ENCODE measurements at places on chromosomes 6 and 20. TPM values are rescaled to one million over a fixed set of nuclear protein-coding genes. Genes with fewer than 3 reads are reported as not detected.
A peak's percentile ranks its signal among the peaks of the same experiment; 100 is the strongest.

The LAMA5 gene
- total RNA-seq, result 497 TPM

GRCh38 chr6:54074578-54075195, 36.6 kb upstream of the MLIP start:
- no peaks in the 10 kb centered on the region for H3K36me3 ChIP-seq
- DNase-seq, result no peak
- no peaks in the 10 kb centered on the region for H3K4me1 ChIP-seq
- H3K27ac ChIP-seq, result no peak overlapping the region
- H3K4me3 ChIP-seq, result no peak overlapping the region

GRCh38 chr6:2566048-2566447, 184.7 kb downstream of the MYLK4 start:
- DNase-seq, result no peak
- H3K27me3 ChIP-seq, result no peaks in the 10 kb centered on the region
- H3K36me3 ChIP-seq, result no peaks in the 10 kb centered on the region
- no peak overlapping the region for H3K27ac ChIP-seq
- H3K4me3 ChIP-seq, result no peak overlapping the region

The NFATC2 gene
- 10.6 TPM for total RNA-seq

GRCh38 chr6:165834613-165835259, 171.7 kb upstream of the PDE10A start:
- H3K27me3 ChIP-seq, result no peaks in the 10 kb centered on the region
- no peaks in the 10 kb centered on the region for H3K36me3 ChIP-seq
- peak overlapping the region; percentile 21 for H3K27ac ChIP-seq
- DNase-seq, result peak; percentile 42

DNA sequence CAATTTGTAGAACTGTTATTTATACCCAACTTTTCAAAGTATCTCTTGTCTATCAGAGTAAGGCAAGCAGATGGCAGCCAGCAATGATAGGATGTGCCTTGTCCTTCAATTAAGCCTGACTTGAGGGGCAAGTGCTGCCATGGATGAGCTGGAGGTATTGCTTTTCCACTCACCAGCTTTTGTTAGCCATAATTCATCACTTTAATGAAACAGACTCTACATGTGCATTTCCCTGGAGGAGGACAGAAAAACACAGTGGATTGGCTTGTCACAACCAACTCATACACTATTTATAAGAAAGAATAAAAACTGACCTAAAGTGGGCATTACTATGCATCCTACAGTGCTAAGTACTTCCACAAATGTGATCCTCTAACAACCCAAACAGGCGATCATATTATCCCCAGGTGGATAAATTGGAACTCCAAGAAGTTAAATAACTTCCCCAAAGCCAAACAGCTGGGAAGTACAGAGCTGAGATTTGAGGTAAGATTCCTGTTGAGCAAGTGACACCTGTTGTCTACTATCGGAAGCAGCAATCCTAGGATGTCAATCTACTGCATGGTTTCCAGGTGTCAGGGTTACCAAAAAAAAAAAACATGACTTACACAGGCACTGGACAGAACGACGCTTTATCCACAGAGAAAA, 73.9 kb upstream of the NRSN1 start:
- H3K27me3 ChIP-seq, result no peaks in the 10 kb centered on the region
- no peak overlapping the region for H3K27ac ChIP-seq
- no peak overlapping the region for H3K4me3 ChIP-seq
- no peak for DNase-seq
- no peaks in the 10 kb centered on the region for H3K36me3 ChIP-seq
- no peaks in the 10 kb centered on the region for H3K4me1 ChIP-seq

DNA sequence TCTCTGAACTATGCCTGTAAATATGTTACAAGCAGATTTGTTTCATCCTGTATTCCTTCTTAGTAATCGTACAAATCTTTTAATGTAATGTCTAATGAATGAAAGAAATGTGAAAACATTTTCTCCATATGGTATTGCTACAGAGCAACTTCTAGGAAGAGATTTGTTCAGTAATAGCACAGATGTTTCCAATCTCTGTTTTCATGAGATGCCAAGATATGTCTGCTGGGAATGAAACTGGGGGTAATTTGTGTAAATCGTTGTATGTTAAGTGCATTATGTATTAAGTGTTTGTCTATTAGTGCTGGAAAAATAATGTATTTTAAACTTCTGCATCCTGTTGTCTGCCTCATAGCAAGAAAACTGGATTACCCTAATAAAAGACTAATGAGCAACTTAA, 722.2 kb upstream of the EYS start:
- H3K27me3 ChIP-seq, result no peaks in the 10 kb centered on the region
- no peaks in the 10 kb centered on the region for H3K36me3 ChIP-seq
- no peak for DNase-seq
- H3K4me3 ChIP-seq, result no peak overlapping the region
- no peaks in the 10 kb centered on the region for H3K4me1 ChIP-seq
- no peak overlapping the region for H3K27ac ChIP-seq

GRCh38 chr6:116176596-116176995, 50.7 kb upstream of the COL10A1 start:
- H3K27me3 ChIP-seq, result no peaks in the 10 kb centered on the region
- H3K36me3 ChIP-seq, result no peaks in the 10 kb centered on the region
- no peak overlapping the region for H3K27ac ChIP-seq
- H3K4me1 ChIP-seq, result no peaks in the 10 kb centered on the region
- DNase-seq, result no peak
- H3K4me3 ChIP-seq, result no peak overlapping the region

The PCSK2 gene
- not detected for total RNA-seq

GRCh38 chr20:47389867-47390347, 33.4 kb upstream of the ZMYND8 start:
- no peak for DNase-seq
- no peak overlapping the region for H3K4me3 ChIP-seq
- H3K27me3 ChIP-seq, result no peaks in the 10 kb centered on the region
- H3K27ac ChIP-seq, result peak overlapping the region; percentile 52
- no peaks in the 10 kb centered on the region for H3K36me3 ChIP-seq

The CCR6 gene
- not detected for total RNA-seq

DNA sequence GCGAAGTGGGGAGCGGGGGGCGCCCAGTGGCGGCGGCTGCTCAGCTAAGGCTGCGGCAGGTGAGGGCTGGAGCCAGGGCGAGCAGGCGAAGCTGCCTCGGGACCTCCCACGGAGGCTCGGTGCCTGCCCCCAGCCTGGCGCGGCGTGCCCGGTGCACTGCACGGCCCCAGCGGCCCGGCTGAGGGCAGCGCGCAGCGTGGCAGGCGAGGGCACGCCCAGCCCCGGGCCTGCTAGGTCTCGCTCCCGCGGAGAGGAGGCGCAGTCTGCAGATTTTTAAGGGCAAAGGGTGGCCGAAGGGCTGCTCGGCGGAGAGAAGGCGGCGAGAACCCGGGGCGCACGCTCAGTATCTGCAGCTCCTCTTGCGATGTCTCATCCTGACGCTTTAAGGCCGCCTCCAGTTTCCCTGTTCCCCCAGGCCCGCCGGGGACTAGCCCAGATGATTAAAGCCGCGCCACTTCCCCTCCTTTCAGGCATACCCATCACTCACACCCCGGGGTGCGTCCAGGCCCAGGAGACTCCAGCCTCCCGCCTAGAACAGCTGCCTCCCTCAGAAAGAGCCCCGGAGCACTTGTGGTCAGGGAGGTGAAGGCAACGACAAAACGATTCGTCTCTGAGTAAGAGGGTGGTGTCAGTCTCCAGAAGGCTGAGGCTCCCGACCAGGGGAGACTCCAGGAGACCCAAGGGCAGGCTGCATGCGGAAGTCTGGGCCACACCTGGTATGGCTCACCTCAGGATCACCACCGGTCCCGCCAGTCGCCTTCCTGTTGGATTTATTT, at the start of gene FERMT1:
Gene FERMT1, minus strand, starts transcription at position 158 of the 776 bp plus-strand sequence. CDS start 3,476 bp downstream, outside the sequence.
- peaks cover 13% of the 10 kb centered on the region for H3K27me3 ChIP-seq
- H3K27ac ChIP-seq, result no peak within 1 kb of the TSS
- no peak for DNase-seq

DNA sequence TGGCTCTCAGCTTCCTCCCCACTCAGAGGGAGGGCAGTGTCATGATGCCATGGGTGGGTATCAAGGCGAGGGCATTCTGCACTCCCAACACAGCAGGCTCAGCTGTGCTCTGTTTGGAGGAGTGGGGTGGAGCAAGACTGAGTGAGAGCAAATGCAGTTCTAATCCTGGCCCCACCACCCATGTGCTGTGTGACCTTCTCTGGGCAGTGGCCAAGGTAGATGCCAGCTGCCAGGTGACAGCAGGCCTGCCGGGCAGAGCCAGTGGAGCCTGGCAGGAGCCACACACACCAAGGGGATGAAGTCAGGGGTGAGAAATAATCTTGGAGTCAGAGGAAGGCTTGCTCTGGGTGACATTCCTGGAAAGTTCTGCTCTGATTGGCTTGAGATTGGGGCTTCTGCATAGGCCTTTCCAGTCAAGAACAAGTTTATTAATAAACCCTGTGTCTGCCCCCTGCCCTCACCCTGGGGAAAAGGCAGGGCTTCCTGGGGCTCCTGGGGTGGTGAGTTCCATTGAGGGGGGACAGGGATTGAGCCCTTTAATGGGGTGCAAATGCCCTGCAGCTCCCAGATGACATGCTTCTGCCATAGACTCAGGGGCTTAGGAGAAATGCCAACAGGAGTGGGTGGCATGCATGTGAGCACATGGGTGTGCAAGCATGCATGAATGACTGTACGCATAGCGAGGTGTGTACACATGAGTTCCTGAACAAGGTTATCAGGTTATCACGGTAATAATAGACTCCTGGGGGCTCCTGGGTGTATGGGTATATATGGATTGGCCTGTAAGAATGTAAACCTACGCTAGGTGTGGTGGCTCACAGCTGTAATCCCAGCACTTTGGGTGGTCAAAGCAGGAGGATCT, 134.2 kb downstream of the MRPL14 start:
- no peak overlapping the region for H3K4me3 ChIP-seq
- H3K27ac ChIP-seq, result no peak overlapping the region
- H3K36me3 ChIP-seq, result no peaks in the 10 kb centered on the region
- H3K4me1 ChIP-seq, result no peaks in the 10 kb centered on the region
- DNase-seq, result no peak
- H3K27me3 ChIP-seq, result no peaks in the 10 kb centered on the region

The LPA gene
- 0.21 TPM for total RNA-seq

DNA sequence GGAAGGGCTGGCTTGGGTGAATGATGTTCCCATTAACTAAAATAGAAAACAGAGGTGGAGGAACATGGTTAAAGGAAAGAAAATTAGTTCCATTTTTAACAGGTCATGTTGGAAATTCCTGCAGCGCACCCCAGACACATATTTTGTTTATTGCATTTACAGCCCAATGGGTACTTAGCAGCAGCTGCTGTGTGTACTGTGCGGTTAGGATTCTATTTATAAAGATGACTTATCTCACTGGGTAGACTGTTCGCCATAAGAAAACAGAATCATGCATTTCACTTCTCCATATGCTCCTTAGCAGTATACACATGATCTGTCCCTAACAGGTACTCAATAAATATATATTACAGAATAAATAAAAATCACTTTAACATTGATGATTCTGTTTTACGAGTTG, 135.8 kb downstream of the SLC35F1 start:
- no peaks in the 10 kb centered on the region for H3K36me3 ChIP-seq
- no peak overlapping the region for H3K4me3 ChIP-seq

DNA sequence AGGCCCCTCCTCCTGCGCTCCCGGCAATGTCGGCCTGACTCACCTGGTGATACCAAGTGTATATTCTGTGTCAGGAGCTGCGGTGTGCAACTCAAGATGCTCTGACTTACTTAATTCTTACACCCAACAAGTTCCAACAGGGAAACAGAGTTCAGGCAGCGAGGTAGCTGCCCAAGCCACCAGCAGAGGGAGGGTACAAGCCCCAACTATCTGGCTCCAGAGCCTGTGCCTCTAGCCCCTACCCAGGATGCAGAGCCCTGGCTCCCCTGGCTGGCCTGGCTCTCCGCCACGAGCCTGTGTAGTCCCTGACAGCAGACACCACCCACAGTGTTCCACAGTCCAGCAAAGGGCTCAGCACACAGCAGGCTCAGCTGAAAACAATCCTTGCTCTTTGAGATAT, 34.9 kb downstream of the C20orf203 start:
- no peaks in the 10 kb centered on the region for H3K36me3 ChIP-seq
- H3K4me1 ChIP-seq, result no peaks in the 10 kb centered on the region
- H3K27ac ChIP-seq, result no peak overlapping the region
- H3K4me3 ChIP-seq, result no peak overlapping the region
- no peaks in the 10 kb centered on the region for H3K27me3 ChIP-seq

The POM121L2 gene
- not detected for total RNA-seq

The RNF144B gene
- 5.6 TPM for total RNA-seq

The MOG gene
- not detected for total RNA-seq

DNA sequence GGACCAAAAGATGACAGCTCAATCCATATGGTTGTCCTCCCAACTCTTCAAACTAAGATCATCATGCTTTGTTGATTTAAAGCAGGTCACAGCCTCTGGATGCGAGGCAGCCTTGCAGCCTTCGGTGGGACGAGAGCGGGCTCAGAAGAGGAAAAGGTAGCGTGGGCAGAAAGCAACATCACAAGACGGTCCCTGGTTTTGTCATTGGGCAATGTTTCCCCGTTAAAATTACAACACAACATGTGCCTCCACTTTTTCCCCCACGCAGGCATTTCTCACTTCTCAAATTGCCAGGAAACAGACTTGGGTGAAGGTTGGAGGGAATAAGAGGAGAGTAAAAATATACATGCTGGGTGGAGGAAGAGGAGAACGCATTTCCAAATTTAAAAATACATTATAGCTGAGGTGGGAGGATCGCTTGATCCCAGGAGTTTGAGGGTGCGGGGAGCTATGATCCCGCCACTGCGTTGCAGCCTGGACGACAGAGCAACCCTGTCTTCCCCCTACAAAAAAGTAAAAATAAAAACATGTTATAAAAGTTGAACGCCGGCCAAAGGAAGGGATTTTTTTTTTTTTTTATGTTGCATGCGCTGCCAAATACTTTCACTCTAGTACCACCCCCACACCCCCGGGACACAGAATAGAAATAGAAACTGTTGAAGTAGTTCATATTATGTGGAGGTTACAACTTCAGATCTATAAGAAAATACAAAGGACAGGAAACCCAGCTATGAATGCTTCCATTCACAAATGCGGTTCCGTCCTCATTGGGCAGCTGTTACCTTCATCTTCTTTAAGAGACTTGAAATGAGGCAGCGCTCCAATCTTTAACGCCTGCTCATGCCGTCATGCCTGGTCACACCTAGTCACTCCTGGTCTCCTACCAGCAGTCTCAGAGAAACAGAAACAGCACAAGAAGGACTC, 13.9 kb upstream of the NAA20 start:
- H3K4me3 ChIP-seq, result no peak overlapping the region
- H3K36me3 ChIP-seq, result no peaks in the 10 kb centered on the region
- H3K27me3 ChIP-seq, result no peaks in the 10 kb centered on the region

GRCh38 chr20:36268440-36269342, 32.4 kb downstream of the AAR2 start:
- no peaks in the 10 kb centered on the region for H3K36me3 ChIP-seq
- H3K27ac ChIP-seq, result no peak overlapping the region
- H3K4me3 ChIP-seq, result no peak overlapping the region
- no peaks in the 10 kb centered on the region for H3K27me3 ChIP-seq
- DNase-seq, result no peak

DNA sequence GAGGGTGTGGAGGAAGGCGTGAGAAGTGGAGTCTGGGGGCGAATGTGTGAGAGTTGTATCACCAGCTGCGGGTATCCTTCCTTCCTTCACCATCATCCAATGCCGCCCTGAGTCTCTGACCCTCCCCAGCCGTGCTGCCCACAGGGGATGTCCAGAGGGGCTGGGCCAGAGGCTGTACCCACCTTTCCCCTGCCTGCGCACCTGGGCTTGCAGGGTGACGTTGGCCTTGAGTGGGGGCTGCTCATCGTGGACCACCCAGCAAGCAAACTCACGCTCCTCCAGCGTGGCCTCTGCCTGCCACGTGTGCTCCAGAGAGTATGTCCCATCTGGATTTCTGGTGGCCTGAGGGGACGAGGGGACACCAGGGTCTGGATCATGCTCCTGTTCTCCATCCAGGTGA, 116.9 kb upstream of the SIRPA start:
- peaks cover 6% of the 10 kb centered on the region for H3K4me1 ChIP-seq
- peaks cover 3% of the 10 kb centered on the region for H3K27me3 ChIP-seq
- DNase-seq, result no peak
- no peak overlapping the region for H3K4me3 ChIP-seq
- H3K36me3 ChIP-seq, result no peaks in the 10 kb centered on the region

The CEP162 gene
- total RNA-seq, result 5.3 TPM
